ENCODE measurements at places on chromosomes 6 and 20.

DNA sequence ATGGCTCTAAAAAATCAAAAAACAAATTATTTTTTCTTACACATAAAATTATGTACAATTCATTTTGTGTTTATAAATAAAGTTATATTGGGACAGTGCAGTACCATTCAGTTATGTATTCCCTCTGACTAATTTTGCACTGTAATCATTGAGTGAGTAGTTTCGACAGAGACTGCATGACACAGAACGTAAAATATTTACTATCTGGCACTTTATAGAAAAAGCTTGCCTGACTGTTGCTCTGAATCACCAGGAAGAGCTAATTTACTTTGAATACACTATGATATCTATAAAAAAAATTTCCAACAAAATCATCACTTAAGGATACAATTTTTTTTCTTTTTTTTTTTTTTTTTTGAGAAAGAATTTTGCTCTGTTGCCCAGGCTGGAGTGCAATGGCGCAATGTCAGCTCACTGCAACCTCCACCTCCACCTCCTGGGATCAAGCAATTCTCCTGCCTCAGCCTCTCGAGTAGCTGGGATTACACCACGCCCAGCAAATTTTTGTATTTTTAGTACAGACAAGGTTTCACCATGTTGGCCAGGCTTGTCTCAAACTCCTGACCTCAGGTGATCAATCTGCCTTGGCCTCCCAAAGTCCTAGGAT, 11.0 kb upstream of the KHDC1L start:
- peak; percentile 79 for DNase-seq

GRCh38 chr6:106924694-106925523, 49.6 kb downstream of the CD24 start:
- DNase-seq: no peak

GRCh38 chr20:60662307-60662706, 589.8 kb upstream of the CDH4 start:
- no peak for DNase-seq

DNA sequence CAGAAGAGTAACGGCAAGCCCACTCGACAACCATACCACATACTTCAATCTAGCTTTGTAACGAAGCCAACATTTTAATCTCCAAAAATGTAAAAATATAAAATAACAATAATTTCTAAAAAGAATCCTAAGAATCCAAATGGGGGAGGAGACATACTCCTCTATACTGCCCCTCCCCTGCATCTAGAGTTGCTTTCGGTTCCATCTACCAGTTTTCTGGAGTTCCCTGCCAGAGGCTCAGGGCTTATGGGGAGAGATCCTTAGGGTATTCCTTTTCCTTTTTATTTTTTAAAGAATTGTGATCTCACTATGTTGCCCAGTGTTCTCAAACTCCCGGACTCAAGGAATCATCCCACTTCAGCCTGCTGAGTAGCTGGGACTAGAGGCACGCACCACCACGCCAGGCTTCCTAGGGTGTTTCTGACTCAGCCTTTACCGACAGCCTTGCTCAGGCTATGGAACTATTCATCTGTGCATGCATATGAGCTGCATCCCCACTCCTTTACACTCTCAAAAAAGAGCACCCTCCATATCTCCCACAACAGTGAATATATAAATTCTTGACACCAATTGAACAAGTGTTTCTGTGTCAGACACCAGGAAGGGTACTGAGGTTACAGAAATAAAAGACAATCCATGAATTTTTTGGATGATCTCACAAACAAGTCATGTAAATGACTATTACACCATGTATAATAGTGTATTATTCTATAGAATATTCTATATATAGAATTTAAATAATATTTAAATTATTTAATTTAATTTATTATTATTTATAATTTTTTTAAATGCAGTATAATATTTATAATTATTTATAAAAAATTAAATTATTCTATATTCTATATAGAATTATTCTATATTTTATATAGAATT, 40.7 kb upstream of the UBR2 start:
- DNase-seq: no peak

DNA sequence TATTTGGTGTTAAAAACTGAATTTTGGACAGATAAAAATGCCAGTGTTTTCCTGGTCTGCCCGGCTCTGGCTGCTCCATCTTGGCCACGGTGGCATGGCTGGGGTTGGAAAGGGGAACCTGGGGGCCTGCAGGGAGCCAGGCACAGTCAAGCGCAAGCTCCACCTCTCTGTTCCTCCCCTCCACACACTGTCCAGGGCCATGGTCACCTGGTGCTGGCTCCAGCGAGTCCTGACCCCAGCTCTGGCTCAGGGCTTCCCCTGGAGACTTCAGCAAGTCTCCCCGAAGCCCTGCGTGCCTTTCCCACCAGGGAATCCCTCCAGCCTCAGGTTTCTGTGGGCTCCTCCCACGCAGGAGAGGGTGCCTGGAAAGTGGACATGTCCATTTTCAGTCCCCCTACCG, 298.5 kb downstream of the QKI start:
- no peak for DNase-seq

Data from MCF 10A (cell line).